ENCODE measurements at places on chromosomes 7 and 10. TPM values are rescaled to one million over a fixed set of nuclear protein-coding genes. Genes with fewer than 3 reads are reported as not detected.

The ARL4A gene
- 17.7 TPM for total RNA-seq

The LHPP gene
- total RNA-seq, result 9.7 TPM

The DENND2A gene
- total RNA-seq, result 26.7 TPM

The ATAD1 gene
- 51.8 TPM for total RNA-seq

The NDUFB2 gene
- 91.1 TPM for total RNA-seq

The FEZF1 gene
- not detected for total RNA-seq

The TMEM72 gene
- not detected for total RNA-seq

The GFRA1 gene
- total RNA-seq, result 9.3 TPM

The TFPI2 gene
- 140 TPM for total RNA-seq

The SPAM1 gene
- not detected for total RNA-seq

The SPDYE5 gene
- not detected for total RNA-seq

The ABI1 gene
- 57.9 TPM for total RNA-seq

The ANKRD30A gene
- total RNA-seq, result 0.97 TPM

The GALNT17 gene
- not detected for total RNA-seq

The SAP25 gene
- 0.32 TPM for total RNA-seq

The TMEM225B gene
- total RNA-seq, result 0.43 TPM

The CYP2C19 gene
- not detected for total RNA-seq

The PRSS37 gene
- not detected for total RNA-seq

The TAC1 gene
- not detected for total RNA-seq

The PLA2G12B gene
- not detected for total RNA-seq

The TCERG1L gene
- not detected for total RNA-seq

The HOXA7 gene
- total RNA-seq, result 2.2 TPM

The AKR1C8 gene
- total RNA-seq, result not detected

The OPN4 gene
- total RNA-seq, result not detected

The HOGA1 gene
- 0.86 TPM for total RNA-seq

The SERPINE1 gene
- total RNA-seq, result 700 TPM

The ASZ1 gene
- under 0.01 TPM for total RNA-seq

The KCNH2 gene
- 0.64 TPM for total RNA-seq

The KLF14 gene
- under 0.01 TPM for total RNA-seq

The GSTO2 gene
- 1.9 TPM for total RNA-seq

The ELMO1 gene
- total RNA-seq, result under 0.01 TPM

The MBL2 gene
- not detected for total RNA-seq

The C10orf53 gene
- total RNA-seq, result not detected

The HOXA3 gene
- 11.7 TPM for total RNA-seq

The PTN gene
- total RNA-seq, result 25.1 TPM

The GRID1 gene
- under 0.01 TPM for total RNA-seq

The GBX1 gene
- not detected for total RNA-seq

The C10orf90 gene
- total RNA-seq, result not detected

The POLR3A gene
- total RNA-seq, result 18.6 TPM

The WIPF3 gene
- under 0.01 TPM for total RNA-seq

The FGL2 gene
- 0.86 TPM for total RNA-seq

The EBF3 gene
- total RNA-seq, result 6.0 TPM

The ARHGEF35 gene
- 0.97 TPM for total RNA-seq

The MMP21 gene
- not detected for total RNA-seq

The ENTPD1 gene
- 0.86 TPM for total RNA-seq

Data from fibroblast of villous mesenchyme (primary cell).